ENCODE measurements at places on chromosomes 7 and 10.

GRCh38 chr7:93307943-93308342 is 75.8 kb downstream of the VPS50 start:
- no peak for DNase-seq

DNA sequence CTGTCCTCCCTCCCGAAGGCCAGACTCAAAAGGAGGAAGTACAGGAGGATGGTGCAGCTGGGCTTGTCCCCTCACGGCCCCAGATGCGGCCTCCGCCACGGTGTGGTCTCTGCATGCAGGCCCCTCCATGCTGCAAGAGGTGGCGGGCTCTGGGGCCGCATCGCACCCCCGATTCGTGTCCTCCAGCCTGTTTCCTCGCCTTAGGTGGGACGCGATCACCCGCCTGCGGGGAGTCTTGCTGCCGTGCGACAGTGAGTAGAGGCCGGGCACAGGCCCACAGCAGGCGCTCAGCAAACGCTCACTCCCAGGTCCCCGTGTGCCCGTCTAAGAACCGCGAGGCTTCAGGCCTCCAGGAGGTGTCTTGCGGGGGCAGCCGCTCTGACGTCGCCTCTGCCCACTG is 13.9 kb upstream of the FAM20C start:
- DNase-seq: no peak

GRCh38 chr10:122078326-122078725 is 89.4 kb downstream of the TACC2 start:
- no peak for DNase-seq

DNA sequence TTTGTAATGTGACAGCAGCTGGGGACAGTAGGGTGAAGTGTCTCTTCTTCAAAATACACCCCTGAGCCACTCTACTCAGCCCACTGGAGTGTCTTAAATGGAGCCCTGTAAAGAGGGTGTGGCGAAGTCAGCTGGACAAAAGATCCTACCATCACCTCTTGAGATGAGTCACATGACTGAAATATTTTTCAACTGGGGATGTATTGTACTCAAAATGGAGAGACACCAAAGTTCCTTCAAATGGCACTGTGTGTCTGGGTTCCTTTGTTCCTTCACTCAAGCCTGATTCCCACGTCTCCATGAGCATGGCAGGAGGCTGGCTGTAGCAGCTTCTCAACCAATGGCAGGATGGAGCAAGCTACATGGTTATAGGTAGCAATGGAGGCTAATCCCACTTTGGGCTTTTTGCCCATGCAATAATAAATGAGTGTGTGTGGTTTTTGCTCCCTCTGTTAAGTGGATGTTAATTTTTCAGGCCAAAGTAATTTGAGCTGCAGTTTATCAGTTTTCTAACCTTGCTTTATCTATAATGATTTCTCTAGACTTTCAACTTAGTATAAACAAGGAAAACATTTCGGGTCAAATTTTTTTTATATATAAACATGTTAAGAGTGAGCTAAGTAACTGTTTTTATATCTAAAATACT is 68.2 kb downstream of the CLEC2L start:
- DNase-seq: no peak

- DNase-seq: no peak
These were observed 3.0 kb upstream of the CXCL12 start for GRCh38 chr10:44387853-44388251.

DNA sequence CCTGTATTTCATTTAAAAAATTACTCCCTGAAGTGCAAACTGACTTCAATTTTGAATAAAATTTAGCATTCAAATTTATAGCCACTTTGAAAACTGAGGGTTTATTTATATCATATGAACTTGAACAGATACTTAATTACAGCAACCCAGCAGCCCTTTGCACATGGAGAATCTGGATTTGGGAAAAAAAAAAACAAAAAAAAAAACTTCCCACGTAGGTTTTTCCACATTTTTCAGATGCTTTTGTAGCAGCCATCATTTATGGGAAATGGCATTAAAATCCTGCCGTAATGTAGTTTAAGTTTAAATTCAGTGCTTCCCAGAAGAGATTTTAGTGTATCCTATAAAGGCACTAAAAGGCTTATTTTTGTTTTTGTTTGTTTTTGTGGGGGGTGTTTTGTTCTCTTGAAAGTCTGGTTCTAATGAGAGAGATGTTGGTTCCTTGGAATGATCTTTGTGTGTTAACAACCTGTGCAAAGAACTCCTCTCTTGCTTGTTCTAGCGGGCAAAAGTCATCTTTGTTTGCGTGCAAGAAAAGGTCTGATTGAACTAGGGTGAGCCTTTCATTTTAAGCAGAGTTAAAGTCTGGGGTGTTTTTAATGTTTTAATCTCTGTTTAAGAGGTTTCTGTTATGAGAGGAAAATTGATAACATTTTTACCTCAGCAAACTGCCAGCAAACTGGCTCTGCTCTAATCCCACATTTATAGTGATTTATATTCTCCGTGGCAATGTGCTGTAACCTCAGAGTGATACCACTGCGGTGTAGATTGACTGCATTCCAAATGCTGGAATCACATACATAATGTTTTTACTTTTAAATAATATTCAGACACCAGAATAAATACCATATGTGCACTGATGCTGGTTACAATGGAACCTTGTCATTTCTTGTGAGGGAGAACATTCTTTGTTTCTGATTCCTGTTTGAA is 105.5 kb downstream of the WNT2 start:
- no peak for DNase-seq

- no peak for DNase-seq
These were observed 296.3 kb upstream of the NRP1 start for GRCh38 chr10:33630761-33631160.

DNA sequence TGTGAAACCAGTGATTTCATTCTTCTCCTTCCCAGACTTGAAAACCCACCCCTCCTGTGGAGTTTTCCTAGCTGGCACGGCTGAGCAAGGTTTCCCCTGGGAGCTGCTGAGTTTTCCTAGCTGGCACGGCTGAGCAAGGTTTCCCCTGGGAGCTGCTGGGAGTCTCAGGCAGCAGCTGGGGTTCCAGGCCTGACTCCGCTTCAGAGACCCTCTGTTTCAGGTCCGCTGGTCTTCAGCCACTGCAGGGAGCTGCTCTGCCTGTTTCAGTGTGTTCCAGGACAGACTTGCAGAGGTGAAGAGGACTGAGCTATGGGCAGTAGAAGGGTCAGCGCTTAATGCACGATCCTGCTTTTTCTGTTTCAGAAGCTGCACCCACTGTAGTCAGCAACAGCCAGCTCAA is 104.9 kb downstream of the XRCC2 start:
- no peak for DNase-seq

GRCh38 chr7:130973637-130974036 is 239.6 kb upstream of the KLF14 start:
- DNase-seq: no peak

GRCh38 chr10:34575882-34576281 is 239.2 kb downstream of the PARD3 start:
- no peak for DNase-seq

GRCh38 chr7:135428011-135428410 is 81.9 kb downstream of the CNOT4 start:
- DNase-seq: no peak
